Lung (tissue), 17 donors: ENCODE measurements at places on chromosomes 4 and X. TPM values are rescaled to one million over a fixed set of nuclear protein-coding genes. Genes with fewer than 3 reads are reported as not detected.

The AMTN gene
- polyA plus RNA-seq, result not detected

The SLITRK4 gene
- 0.12 TPM for polyA plus RNA-seq

The CLGN gene
- polyA plus RNA-seq, result 1.3 TPM

The NSUN7 gene
- polyA plus RNA-seq, result 6.5 TPM

The HSPA4L gene
- 1.5 TPM for polyA plus RNA-seq

The CXorf65 gene
- polyA plus RNA-seq, result 2.6 TPM

The CT47B1 gene
- not detected for polyA plus RNA-seq

The FGB gene
- 0.39 TPM for polyA plus RNA-seq

The NAP1L3 gene
- 0.41 TPM for polyA plus RNA-seq

The SYAP1 gene
- polyA plus RNA-seq, result 15.3 TPM

The SH3RF1 gene
- polyA plus RNA-seq, result 6.6 TPM

The COL4A6 gene
- 0.57 TPM for polyA plus RNA-seq

The PABPC1L2B gene
- not detected for polyA plus RNA-seq

The TIGD4 gene
- polyA plus RNA-seq, result 0.41 TPM

The PLP1 gene
- 0.06 TPM for polyA plus RNA-seq

The GAGE1 gene
- not detected for polyA plus RNA-seq

The CSN1S1 gene
- polyA plus RNA-seq, result not detected

The ZC4H2 gene
- 2.6 TPM for polyA plus RNA-seq

The SYTL4 gene
- 3.8 TPM for polyA plus RNA-seq

The C4orf50 gene
- 0.04 TPM for polyA plus RNA-seq
